Activated naive CD4-positive, alpha-beta T cell (primary cell): ENCODE measurements at places on chromosomes 5 and 9.

DNA sequence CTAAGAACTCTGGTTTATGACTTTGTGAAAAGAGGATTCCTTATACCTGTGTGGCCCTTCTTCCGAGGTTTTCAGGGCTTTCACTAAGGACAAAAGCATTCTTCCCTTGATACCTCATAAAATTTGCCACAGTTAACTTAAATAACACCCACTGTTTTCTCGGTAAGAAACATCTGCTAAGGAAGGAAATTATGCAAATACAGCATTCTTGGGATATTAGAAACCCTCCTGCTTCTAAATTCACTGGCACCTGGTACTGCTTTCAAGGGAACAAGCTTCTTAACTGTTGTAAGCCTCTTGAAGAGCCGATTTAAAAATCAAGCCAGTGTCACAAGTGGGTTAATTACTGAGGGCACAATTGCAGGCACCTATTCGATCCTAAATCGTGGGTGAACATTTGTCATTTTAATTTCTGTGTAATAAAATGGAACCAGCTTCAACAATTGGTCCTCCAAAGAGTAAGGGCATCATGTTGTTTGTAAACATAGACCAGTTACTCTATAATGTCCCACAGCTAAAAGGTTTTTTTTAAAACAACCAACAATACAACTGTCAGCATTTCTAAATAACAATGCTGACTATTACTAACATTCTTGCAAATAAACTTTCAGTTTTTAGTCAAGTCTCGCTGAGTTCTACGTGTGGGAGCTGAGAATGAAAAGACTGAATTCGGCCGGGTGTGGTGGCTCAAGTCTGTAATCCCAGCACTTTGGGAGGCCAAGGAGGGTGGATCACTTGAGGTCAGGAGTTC lies 26.6 kb downstream of the AK3 start:
- no peak for DNase-seq

DNA sequence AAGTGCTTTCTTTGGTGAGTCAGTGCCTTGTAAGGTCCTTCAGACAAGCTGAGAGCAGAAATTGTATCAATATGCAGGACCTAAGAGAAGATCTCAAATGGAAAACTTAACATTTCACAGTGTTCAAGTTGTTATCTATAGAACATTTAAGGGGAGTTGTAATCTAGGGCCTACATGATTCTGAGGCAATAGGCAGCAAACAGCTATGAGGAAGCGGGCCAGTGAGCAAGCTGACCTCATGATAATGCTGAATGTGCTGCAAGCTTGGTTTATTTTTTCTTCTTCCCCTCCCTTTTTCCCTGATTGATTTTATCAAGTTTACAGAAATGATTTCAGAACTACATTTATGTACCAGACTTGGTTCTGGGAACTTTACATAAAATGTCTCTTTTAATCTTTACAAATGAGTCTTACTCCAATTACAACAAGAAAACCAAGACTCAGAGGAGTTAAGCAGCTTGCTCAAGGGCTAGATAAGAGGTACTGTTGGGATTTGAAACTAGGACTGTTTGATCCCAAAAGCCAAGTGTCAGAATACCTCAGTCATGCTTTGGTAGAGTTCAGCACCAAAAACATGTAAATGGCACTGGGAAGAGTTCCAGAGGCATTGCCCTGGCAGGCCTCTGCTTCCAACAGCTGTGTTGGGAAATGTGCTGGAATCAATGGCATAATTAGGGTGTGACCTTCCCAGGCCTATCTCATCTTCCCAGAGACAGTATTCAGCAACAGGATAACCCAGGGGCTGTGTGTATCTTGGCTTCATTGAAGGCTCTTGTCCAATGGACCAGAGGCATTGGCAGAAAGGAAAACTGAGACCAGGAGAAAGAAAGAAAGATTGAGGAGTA lies 130.1 kb downstream of the LRRC70 start:
- no peak for DNase-seq

- DNase-seq = no peak
Observed at GRCh38 chr9:89254773-89255125, 56.2 kb upstream of the CKS2 start.

DNA sequence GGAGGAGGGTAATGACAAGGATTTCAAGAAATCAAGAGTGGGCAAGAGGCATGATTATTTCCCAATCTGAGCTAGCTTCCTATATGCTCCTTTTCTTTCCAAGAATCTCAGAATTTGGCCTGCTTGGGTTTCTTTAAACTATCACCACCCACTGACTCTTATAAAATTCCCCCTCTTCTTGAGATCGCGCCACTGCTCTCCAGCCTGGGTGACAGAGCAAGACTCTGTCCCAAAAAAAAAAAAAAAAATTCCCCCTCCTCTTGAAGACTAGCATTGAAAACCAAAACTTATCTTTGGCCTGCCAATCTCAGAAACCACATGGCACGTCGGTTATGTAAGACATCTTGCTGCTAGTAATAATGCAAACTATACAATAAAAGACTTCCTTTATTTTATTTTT lies 3.4 kb upstream of the DMXL1 start:
- DNase-seq = no peak

GRCh38 chr9:68669218-68669617 lies 35.8 kb upstream of the PIP5K1B start:
- DNase-seq = no peak

DNA sequence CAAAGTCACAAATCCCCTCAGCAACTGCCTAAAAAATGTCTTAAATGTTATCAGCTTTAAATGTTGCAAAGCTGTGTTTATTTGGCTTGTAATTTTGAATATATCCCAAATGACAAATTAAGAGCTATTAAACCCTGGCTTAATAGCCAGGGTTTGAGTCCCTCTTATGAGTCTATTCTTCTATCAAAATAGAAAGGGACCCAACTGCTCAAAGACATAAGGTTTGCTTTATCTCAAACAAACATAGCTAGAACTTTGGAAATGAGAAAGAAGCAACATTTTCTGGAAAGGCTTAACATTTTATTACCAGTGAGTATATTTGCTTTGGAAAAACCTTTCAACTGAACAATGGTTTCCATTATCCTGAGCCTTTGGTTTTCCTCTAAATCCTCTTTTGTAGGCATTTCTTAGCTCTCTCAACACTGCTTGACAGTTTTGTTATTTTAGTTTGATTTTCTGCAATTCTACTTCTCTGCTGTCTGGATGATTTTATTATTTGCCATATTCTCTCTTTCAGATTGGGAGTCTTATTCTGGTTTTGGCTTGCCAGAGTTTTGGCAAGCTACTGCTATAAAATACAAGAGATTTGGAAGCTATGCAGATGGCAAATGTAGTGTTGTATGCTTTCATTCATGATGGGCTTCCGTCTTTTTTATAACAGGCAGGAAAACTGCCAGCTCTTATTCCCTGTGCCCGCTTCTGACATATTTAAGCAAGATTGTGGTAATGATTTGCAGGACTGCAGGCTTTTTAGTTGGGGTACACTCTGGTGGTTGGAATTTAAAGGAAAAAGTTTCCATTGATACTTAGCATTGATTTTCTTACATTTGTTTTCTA lies 734.9 kb downstream of the DTWD2 start:
- no peak for DNase-seq
